ENCODE measurements at places on chromosomes 6 and 20. TPM values are rescaled to one million over a fixed set of nuclear protein-coding genes. Genes with fewer than 3 reads are reported as not detected.

Gene ELOVL4
- 1.9 TPM for polyA plus RNA-seq

DNA sequence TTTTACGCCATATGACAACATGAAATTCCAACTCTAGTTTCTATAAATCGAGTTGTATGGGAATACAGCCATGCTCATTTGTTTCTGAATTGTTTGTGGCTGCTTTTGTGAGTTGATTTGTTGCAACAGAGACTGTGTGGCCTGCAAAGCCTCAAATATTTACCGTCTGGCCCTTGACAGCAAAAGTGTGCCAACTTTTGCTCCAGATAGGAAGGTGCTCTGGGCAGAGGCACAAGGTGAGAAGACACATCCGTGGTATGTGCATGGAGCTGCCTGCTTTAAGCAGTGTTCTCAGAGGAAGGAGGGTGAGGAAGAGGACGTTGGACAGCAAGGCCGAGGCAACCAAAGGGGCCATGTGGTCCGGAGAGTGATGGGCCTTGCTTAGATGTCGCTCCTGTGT is 57.4 kb downstream of the IYD start:
- DNase-seq, result no peak
- no peak overlapping the region for H3K27ac ChIP-seq
- H3K4me3 ChIP-seq, result no peak overlapping the region
- no peaks in the 10 kb centered on the region for H3K27me3 ChIP-seq
- no peaks in the 10 kb centered on the region for H3K4me1 ChIP-seq
- no peaks in the 10 kb centered on the region for H3K36me3 ChIP-seq

GRCh38 chr6:78844899-78845298 is 22.5 kb upstream of the IRAK1BP1 start:
- no peaks in the 10 kb centered on the region for H3K36me3 ChIP-seq
- H3K27ac ChIP-seq, result no peak overlapping the region
- no peak for DNase-seq
- H3K4me3 ChIP-seq, result no peak overlapping the region

Gene AKAP12
- 46.5 TPM for polyA plus RNA-seq

Gene RHAG
- not detected for polyA plus RNA-seq

DNA sequence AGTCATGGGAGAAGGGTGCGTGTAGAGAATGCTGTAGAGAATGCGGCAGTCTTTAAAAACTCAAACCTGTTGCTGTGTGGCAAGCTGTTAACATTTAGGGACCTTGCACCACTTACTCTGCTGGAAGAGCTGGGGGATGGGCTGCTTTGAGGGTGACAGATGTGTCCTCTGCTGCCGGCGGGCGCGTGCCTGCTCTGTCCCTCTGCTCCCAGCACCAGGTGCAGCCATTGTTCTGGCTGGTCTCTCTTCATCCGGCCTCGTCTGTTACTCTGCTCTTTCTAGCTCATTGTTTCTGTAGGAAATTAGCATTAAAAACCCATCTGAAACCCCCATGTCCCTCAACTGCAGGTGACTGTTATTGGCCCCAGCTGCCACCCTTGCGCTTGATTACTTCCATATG is 78.5 kb downstream of the CBFA2T2 start:
- H3K4me1 ChIP-seq, result no peaks in the 10 kb centered on the region
- H3K27ac ChIP-seq, result peak overlapping the region; percentile 98
- peak; percentile 75 for DNase-seq
- no peaks in the 10 kb centered on the region for H3K36me3 ChIP-seq
- no peak overlapping the region for H3K4me3 ChIP-seq

Gene COL9A1
- polyA plus RNA-seq, result not detected

- H3K27me3 ChIP-seq, result no peaks in the 10 kb centered on the region
- peak; percentile 67 for DNase-seq
- peaks cover 38% of the 10 kb centered on the region for H3K4me1 ChIP-seq
- peak overlapping the region; percentile 94 for H3K27ac ChIP-seq
Measured at GRCh38 chr6:134173936-134174671, 121.7 kb upstream of the SLC2A12 start.

DNA sequence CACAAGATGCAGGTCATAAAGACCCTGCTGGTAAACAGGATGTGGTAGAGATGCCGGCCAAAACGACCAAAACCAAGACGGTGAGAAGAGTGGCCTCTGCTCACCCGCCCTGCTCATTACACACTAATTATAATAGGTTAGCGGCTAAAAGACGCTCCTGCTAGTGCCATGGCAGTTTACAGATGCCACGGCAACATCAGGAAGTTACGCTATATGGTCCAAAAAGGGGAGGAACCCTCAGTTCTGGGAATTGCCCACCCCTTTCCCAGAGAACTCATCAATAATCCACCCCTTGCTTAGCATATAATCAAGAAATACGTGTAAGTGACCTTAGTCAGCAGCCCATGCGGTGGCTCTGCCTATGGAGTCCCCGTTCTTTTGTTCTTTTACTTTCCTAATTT is 17.6 kb downstream of the BHLHE23 start:
- peaks cover 42% of the 10 kb centered on the region for H3K27me3 ChIP-seq
- DNase-seq, result no peak
- no peak overlapping the region for H3K27ac ChIP-seq
- H3K4me1 ChIP-seq, result no peaks in the 10 kb centered on the region

Gene MOXD1
- 252 TPM for polyA plus RNA-seq

DNA sequence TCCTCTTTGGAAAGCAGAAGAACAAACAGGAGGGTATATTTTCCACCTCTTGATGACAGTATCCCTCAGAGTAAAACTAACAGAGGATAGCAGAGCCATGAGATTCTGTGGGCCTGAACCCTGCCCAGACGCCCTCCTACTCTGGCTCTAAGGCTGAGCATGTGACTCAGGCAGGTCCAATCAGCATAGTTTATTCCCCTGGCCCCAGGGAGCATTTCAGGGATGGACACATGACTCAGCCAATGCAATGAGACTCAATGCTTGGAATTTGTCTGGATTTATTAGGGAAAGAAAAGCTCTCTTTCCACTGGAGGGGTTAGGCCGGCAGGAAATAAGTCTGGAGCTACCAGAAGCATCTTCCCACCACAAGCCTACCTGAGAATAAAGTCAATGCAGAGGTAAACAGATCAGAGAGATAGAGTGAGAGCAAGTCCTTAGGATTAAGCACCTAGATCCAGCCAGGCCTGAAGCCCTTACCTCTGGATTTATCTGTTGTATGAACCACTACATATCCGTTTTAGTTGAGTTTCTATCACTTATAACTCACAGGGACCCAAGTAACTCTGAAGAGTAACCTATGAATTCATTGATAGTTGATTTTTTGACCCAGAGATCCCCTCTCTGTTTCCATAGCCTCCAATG is 68.2 kb upstream of the EYA2 start:
- peaks cover 6% of the 10 kb centered on the region for H3K4me1 ChIP-seq
- no peak overlapping the region for H3K27ac ChIP-seq
- H3K27me3 ChIP-seq, result no peaks in the 10 kb centered on the region
- no peak for DNase-seq
- H3K36me3 ChIP-seq, result no peaks in the 10 kb centered on the region
- no peak overlapping the region for H3K4me3 ChIP-seq

DNA sequence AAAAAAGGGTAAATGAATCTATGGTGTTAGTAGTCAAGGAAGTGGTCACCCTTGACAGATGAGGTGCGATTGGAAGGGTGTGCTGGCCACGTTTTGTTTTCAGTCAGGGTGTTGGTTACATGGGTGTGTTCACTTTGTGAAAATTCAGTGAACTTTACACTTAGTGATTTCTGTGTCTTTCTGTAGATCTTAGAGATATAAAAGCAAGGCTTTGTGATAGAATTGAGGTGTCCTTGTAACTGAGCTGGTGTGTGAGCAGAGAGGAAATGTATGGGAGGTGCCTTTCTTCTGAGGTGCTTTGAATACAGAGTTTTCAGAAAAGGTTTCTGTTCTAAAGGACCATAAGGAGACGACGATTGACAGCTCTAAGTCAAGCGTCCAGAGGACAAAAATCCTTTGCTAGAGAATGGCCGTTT is 90.5 kb downstream of the SAMD3 start:
- H3K27me3 ChIP-seq, result no peaks in the 10 kb centered on the region
- H3K4me3 ChIP-seq, result no peak overlapping the region
- no peak for DNase-seq
- no peak overlapping the region for H3K27ac ChIP-seq
- peaks cover 16% of the 10 kb centered on the region for H3K4me1 ChIP-seq

Gene HSPA1L
- 0.69 TPM for polyA plus RNA-seq

DNA sequence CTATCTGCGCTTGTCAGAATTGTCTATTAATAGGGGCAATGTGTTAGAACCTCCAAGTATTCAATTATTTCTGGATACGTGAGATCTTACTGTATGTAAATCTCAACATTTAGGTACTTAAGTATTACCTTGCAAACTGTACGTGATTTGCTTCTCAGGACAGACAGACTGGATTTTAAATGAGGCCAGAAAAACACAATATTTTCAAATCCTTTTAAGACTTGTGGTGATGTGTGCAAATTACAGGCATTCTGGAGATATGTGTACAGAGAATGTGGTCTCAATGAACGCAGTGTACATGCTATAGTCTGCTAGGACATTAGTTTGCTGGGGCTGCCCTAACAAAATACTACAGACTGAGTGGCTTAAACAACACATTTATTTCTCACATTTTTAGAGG is 16.9 kb downstream of the CCR6 start:
- H3K4me1 ChIP-seq, result peaks cover 3% of the 10 kb centered on the region
- H3K27me3 ChIP-seq, result 0 out of 2 replicates have a peak, but pooled peaks cover 5% of the 10 kb centered on the region
- no peaks in the 10 kb centered on the region for H3K36me3 ChIP-seq
- no peak for DNase-seq
- H3K27ac ChIP-seq, result no peak overlapping the region
- no peak overlapping the region for H3K4me3 ChIP-seq

- H3K36me3 ChIP-seq, result peaks cover 58% of the 10 kb centered on the region
- H3K27me3 ChIP-seq, result no peaks in the 10 kb centered on the region
- no peak for DNase-seq
- peak overlapping the region; percentile 43 for H3K4me3 ChIP-seq
- H3K27ac ChIP-seq, result peak overlapping the region; percentile 95
Measured at GRCh38 chr20:31713312-31714273, 9.1 kb downstream of the BCL2L1 start.

Gene TMEM30A
- polyA plus RNA-seq, result 22.8 TPM

Gene CDH26
- polyA plus RNA-seq, result 0.13 TPM

- H3K36me3 ChIP-seq, result no peaks in the 10 kb centered on the region
- DNase-seq, result no peak
- H3K27ac ChIP-seq, result no peak overlapping the region
- H3K4me1 ChIP-seq, result no peaks in the 10 kb centered on the region
- H3K4me3 ChIP-seq, result no peak overlapping the region
- no peaks in the 10 kb centered on the region for H3K27me3 ChIP-seq
Measured at GRCh38 chr6:94498099-94498498, 1078.7 kb upstream of the EPHA7 start.

Gene ROS1
- polyA plus RNA-seq, result 1.8 TPM

DNA sequence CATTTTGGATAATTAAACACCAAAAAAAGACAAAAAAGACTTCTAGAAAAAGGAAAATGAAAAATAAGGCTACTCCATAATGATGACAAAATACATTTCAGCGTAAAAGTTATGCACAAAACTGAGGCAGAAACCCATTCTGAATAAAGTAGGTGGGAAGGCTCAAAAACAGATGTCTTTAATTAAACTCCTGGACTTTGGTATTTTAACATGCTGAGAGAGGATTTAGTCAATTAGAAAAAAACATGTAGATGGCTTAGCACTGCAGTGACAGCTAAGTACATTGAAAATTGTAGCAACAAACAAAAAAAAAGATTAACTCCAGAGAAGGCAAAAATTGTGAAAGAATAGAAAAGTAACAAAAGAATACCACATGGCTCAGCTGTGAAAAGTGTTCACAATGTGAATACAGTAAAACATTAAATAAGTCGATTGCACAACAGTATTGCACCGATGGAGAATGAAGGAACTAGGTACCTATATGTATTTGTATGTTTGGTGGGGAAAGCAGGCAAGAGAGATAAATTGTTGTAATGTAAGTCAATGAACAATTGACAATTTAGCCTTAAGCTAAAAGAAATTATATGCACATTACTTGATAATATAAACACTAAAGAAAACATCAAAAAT is 59.5 kb downstream of the TBC1D32 start:
- H3K27ac ChIP-seq, result no peak overlapping the region
- H3K36me3 ChIP-seq, result 0 out of 2 replicates have a peak, but pooled peaks cover 2% of the 10 kb centered on the region
- no peaks in the 10 kb centered on the region for H3K27me3 ChIP-seq
- no peak overlapping the region for H3K4me3 ChIP-seq

DNA sequence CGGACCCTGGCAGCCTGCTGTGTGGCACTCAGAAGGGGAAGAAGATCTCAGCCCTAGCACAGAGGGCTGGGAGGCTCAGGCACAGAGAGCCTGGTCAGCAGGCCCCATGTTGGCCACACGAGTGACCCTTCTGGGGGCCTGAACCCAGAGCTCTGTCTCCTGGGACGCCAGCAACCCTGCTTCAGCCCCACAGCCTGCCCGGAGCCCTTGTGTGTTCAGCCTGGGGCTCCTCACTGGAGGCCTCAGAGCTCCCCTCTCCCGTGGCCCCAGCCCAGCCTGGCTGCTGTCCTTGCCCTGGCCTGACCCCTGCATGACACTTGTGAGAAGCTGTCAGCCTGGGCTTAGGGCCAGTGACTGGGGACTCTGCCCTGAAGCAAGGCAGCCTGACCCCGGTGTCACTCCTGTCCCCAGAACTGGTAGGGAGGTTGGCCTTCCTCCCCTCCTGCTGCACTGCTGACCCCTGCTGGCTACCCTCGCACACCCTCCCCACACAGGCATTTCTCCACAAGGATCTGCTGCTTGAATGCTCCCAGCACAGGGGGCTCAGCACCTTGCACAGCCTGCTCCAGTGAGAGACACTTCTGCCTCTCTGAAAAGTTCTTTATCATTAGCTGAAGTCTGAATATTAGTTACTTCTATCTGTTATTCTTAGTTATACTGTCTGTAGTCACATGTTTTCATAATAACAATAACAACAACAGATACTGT is 15.4 kb upstream of the IP6K3 start:
- H3K27ac ChIP-seq, result peak overlapping the region; percentile 56
- H3K27me3 ChIP-seq, result no peaks in the 10 kb centered on the region
- no peaks in the 10 kb centered on the region for H3K4me1 ChIP-seq
- H3K4me3 ChIP-seq, result no peak overlapping the region
- DNase-seq, result peak; percentile 71
- H3K36me3 ChIP-seq, result no peaks in the 10 kb centered on the region

GRCh38 chr6:14143305-14143704 is 25.7 kb downstream of the CD83 start:
- no peaks in the 10 kb centered on the region for H3K36me3 ChIP-seq
- no peak overlapping the region for H3K4me3 ChIP-seq
- no peaks in the 10 kb centered on the region for H3K27me3 ChIP-seq
- no peaks in the 10 kb centered on the region for H3K4me1 ChIP-seq
- DNase-seq, result no peak

- no peaks in the 10 kb centered on the region for H3K4me1 ChIP-seq
- no peak for DNase-seq
- peaks cover 3% of the 10 kb centered on the region for H3K27me3 ChIP-seq
- H3K36me3 ChIP-seq, result no peaks in the 10 kb centered on the region
- no peak overlapping the region for H3K4me3 ChIP-seq
- no peak overlapping the region for H3K27ac ChIP-seq
Measured at GRCh38 chr6:45965007-45965406, 50.7 kb downstream of the CLIC5 start.

Gene BCAS1
- not detected for polyA plus RNA-seq

Data from SK-N-SH (cell line).